ENCODE measurements at places on chromosomes 1 and 21.

DNA sequence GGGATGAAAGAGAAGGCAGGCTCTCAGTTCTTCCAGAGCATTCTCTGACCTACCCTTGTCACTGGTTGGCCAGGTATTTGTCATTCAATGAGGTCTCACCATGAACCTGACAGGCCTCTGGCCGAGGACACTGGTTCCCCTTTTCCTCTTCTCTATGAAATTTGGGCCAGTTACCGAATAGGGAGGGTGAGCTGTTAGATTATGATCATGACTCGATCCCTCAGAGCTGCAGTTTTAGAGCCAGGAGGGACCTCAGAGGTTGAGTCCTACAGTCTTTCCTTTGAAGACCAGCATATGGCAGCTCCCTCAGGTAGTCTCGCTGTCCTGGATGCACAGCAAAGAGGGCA lies 29.5 kb upstream of the CLSTN1 start:
- no peak for DNase-seq

- DNase-seq = peak; percentile 59
Observed at GRCh38 chr1:151458802-151459330, 428 bp downstream of the POGZ start.

DNA sequence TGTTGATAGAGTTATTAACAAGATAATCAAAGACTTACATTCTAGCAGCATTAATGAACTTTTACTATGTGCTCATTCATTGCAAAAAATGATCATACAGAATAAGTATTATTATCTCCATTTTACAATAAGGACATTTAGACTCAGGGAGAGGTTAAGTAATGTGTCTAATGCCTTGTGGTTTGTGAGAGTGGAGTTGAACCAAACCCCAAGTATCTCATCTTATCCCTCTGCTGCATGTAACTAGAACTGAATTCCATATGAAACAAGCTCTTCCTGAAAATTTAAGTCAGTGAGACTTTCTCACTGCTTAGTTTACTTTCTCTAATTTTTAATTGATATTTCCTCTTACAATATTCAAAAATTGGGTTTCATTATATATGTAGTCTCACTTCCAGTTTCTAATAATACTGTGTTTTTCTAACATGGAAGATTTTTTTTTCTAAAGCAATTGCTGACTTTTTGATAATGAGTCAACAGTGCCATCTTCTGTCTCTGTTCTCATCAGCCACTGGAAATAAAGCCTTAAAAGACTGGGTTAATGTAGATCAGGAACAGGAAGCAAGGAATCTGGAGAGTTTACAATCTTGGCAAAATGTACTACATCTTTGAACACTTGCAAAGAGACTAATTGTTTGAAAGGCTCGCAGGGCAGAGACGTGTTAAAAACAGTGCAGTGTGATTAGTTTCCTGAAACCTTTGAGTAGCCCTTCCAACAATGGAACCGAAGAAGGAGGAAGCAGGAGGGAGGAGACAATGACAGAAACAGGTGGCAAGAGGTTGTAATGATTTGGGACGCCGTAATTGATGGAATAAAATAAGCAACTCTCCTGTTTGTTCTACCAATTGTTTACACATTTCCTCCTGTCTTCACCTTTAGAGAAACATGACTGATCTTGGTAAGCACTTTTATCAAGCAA lies 567.6 kb downstream of the MRPL39 start:
- DNase-seq = no peak

GRCh38 chr1:18668046-18668445 lies 37.4 kb downstream of the PAX7 start:
- DNase-seq = no peak

- DNase-seq = no peak
Observed at GRCh38 chr1:97920276-97920831, 480 bp downstream of the DPYD start.

- no peak for DNase-seq
Observed at GRCh38 chr1:168917309-168917708, 188.3 kb upstream of the DPT start.

All from right kidney (tissue), 9 donors.